ENCODE measurements at places on chromosomes 12 and 14.
A peak's percentile ranks its signal among the peaks of the same experiment; 100 is the strongest.

- DNase-seq = no peak
Measured at GRCh38 chr12:6086316-6086715, 38.2 kb downstream of the VWF start.

DNA sequence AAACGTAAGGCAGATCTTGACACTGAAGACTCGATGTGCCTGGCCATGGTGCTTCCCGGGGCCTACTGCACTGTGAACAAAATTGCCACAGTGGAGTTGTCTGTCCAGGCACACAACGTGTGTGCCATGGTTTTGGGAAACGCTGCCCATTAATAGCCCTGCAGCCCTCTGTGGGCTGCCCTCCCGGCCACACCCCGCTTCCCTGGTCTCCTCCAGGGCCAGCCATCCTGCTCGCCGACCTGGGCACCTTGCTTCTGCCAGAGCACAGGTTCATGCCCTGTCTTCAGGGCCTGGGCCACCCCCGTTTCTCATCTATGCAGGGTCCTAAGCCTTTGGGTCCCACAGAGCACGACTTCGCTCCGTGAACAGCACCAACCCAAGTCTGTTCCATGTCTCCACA lies 18.9 kb downstream of the MEG3 start:
- no peak for DNase-seq

GRCh38 chr14:104865631-104866441 lies 768 bp downstream of the CEP170B start:
- peak; percentile 61 for DNase-seq

GRCh38 chr14:48350971-48351370 lies 675.6 kb upstream of the MDGA2 start:
- DNase-seq = peak; percentile 13

- DNase-seq = no peak
Measured at GRCh38 chr12:107418981-107419380, 266.6 kb upstream of the PWP1 start.

GRCh38 chr14:72788972-72789728 lies 104.8 kb downstream of the DPF3 start:
- peak; percentile 39 for DNase-seq

- no peak for DNase-seq
Measured at GRCh38 chr12:4280351-4281163, 7.0 kb downstream of the CCND2 start.

GRCh38 chr12:122499991-122500684 lies 594 bp downstream of the ZCCHC8 start:
- peak; percentile 69 for DNase-seq

DNA sequence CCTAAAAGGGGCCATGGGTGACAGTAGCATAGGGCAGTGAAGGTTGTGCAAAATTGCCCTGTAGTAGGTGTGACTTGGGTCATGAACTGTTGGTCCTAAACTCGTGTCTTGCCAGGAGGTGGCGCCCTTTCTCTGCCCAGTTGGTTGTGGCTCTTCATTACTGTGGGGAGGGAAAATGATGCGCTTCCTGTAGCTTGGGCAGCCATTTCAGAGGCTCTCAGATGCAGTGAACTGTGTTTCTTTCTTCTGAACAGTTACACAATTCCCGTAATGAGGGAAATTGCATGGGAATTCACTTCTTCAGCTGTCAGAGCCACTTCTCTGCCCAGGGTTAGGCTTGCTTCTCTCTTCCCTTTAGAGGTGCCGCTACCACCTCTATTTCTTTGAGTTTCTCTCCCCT lies 148.1 kb upstream of the NRXN3 start:
- DNase-seq = peak; percentile 70

DNA sequence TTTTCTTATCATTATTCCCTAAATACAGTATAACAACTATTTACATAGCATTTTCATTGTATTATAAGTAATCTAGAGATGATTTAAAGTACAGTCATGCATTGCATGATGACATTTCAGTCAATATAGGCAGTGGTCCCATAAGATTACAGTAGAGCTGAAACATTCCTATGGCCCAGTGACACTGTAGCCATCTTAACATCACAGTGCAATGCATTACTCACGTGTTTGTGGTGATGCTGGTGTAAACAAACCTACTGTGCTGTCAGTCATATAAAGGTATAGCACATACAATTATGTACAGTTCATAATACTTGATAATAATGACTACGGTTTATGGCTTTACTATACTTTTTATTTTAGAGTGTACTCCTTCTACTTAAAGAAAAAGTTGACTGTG lies 13.3 kb downstream of the LLPH start:
- DNase-seq = no peak

DNA sequence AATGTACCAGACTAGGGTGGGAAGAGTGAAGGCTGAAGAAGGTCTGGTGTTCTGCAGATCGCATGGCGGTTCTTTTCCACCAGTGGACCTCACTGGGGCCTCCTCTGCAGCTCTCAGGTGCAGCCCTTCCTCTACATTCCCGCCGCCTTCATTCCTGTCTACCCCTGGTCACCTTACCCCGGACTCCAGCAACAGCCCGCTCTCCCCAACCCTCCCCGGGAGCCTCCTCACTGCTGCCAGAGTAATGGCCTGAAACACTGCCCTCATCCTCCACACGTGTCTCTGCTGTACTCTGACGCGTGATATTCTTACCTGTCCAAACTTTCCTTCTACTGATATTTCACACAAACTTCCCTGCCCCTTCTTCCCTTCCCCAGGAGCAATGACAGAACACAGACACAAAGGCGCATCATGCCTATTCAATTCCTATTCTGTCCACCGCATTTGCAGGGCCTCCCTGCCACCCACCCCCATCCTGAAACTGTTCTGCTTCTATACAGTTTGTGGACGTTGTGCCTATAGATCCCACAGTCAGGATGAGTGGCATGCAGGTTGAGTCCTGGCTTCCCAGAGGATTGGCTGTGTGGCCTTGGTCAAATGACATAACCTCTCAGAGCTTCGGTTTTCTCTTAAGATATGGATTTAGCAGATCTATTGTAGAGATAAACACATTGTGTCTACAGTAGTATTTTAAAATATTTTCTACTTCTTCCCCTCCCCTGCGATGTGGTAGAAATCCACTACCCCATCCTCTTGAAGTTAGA lies 1.7 kb upstream of the NUAK1 start:
- DNase-seq = no peak

- DNase-seq = no peak
Measured at GRCh38 chr14:69650948-69651369, 39.6 kb downstream of the SUSD6 start.

DNA sequence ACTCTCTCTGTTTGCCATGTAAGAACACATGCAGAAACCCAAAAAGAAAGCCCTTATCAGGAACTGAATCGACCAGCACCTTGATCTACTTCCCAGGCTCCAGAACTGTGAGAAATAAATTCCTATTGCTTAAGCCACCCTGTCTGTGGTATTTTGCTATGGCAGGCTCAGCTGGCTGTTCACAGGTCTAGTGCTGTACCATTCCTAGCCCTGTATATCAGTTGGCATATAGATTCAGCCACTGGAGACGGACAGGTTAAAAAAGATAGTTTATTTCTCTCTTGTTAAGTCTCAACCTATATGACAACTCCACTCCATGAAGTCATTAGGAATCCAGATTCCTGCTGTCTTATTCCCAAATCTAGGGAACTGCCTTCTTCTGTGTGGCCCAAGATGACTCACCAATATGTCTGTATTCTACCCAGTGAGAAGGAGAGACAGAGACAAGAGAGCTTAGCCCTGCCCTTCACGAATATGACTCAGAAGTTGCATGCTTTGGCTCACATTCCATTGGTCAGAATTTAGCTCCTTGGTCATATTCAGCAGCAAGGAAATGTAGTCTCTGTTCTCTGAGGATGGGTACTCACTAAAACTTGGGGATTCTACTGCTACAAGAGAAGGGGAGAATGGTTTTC lies 57.0 kb downstream of the PLEKHG7 start:
- peak; percentile 50 for DNase-seq

DNA sequence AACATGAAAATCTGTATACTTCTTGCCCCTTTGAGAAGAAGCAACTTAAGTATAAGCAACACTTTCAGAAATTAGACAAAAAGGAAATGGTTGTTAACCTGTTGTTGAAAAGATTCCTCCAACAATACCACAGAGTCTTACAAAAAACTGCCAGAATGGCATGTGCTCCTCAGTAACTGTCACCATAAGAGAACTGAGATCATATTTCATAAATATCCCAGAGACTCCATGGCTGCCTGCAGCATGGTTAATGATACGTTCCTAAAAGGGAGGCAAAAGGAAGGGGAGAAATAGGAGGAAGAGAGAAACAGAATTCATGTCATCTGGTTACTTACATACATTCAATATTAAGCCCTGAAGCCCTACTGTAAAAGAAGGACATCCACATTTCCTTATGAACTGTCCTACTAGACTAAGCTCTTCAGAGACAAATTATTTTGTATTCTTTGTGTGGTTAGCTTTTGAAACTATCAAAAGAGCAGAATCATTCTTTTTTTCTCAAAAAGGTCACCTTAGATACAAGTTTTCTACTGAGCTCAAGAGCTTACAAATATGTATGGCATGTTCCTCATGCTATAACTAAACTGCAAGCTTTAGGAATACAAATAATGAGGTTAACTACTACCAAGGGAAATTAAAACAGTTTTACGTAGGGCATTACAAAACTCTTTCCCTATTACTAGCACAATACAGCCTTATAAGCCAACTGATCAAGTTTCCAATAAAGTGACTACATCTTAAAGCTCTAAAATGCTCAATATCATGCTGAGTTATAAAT lies 37.8 kb downstream of the ERGIC2 start:
- DNase-seq = no peak

GRCh38 chr12:10189653-10190052 lies 10.8 kb downstream of the TMEM52B start:
- no peak for DNase-seq

GRCh38 chr14:105167303-105168092 lies 1.1 kb downstream of the JAG2 start:
- peak; percentile 72 for DNase-seq

DNA sequence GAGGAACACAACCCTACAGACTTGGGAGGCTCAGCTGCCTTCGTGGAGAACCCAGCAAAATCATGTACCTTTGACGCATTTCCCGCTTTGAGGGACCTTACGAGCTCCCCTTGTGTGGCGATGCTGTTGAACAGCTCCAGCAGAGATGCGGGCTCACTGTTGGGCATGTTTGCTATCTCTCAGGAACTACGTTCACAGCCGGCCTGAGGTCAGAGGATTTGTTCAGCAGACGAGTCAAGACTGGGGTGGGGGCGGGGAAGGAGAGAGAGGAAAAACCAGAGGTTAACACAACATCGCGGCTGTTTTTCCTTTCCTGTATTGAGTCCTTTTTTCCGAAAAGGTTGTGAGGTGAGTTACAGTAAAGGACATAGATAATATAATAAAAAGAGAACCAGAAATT lies 45.9 kb downstream of the SLC25A47 start:
- DNase-seq = no peak

GRCh38 chr12:131164096-131164872 lies 210.6 kb downstream of the ADGRD1 start:
- no peak for DNase-seq

- peak; percentile 73 for DNase-seq
Measured at GRCh38 chr14:105180592-105181548, at the start of gene NUDT14. NUDT14 (minus strand) TSS chr14:105181312; CDS start chr14:105181209, 103 bp downstream.

- DNase-seq = no peak
Measured at GRCh38 chr12:100674036-100674888, 100.8 kb downstream of the GAS2L3 start.

DNA sequence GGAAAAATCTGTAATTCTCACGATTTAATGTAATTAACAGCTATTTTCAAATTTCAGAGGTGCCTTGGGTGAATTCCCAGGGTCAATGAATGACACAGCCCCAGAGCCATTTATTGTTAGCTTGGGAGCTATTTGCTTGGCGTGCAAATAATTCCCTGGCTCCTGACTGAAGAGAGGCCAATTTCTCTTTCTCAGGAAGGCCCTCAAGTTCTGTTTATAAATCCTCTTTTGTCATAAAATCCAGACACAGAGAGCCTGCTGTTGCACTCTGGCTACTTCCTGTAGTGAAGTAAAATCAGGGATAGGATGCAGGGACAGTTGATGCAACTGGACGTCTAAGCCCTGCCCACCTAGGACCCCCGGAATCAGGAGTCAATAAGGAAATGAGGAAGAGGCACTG lies 154.3 kb downstream of the TMX1 start:
- no peak for DNase-seq

DNA sequence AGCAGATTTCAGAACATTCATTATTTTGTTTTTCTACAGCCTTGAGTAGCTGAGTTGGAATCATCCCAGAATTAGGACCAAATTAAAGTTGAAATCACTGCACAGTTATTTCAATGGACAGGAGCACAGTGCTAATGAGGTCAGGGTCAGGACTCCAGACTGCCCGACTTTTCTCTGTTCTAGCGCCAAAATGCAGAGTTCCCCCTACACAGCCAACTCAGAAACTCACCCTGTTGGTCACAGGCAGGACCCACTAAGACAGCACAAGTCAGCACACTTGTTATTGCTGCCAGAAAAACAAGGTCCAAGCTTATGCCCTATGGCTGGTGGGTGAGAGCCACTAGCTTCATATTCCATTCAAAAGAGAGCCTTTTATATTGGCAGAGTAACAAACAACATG lies 198.1 kb upstream of the KRR1 start:
- no peak for DNase-seq

DNA sequence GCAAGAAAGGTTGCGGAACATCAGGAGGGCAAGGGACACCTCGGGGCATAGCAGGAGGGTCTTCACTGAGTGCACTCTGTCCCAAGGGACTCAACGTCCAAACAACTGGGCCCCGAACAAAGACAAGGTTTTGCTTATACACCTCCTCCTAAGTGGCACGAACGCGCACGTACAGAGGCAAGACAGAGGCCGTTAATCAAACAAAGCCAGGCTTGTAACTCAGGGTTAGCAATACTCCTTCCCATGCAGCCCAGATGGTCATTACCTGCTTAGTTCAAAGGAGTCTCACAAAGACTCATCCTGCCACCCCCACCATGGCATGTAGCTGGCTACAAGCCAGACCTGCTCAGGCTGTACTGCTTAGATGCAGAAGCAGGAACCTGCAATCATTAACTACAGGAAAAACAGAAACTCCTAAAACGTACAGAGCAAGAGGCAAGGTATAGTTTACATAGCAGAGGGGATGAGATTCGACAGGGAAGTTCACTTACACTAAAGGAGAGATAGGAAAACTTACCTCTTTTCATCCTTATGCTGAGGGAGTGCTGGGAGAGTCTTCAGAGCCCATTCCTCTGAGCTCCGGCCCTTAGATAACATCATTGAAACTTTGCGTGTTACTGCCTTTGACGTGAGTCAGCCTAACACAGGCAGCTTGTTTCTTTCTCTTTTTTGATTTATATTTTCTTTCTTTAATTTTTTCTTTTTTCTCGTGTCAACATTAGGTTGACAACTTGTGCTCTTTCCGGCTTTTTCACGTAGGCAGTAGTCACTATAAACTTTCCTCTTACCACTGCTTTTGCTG lies 1319.1 kb downstream of the TMEM121 start:
- DNase-seq = peak; percentile 98

- no peak for DNase-seq
Measured at GRCh38 chr12:10753059-10753458, 29.9 kb upstream of the YBX3 start.

GRCh38 chr12:46786774-46787173 lies 39.0 kb downstream of the SLC38A4 start:
- no peak for DNase-seq

- DNase-seq = no peak
Measured at GRCh38 chr14:99191395-99192027, 80.5 kb downstream of the BCL11B start.
